CD4-positive, alpha-beta T cell treated with Interleukin-4 for 1 hour (primary cell): ENCODE measurements at places on chromosomes 16 and 17.
A peak's percentile ranks its signal among the peaks of the same experiment; 100 is the strongest.

GRCh38 chr17:43530288-43531081 lies 15.7 kb downstream of the ETV4 start:
- DNase-seq: no peak

DNA sequence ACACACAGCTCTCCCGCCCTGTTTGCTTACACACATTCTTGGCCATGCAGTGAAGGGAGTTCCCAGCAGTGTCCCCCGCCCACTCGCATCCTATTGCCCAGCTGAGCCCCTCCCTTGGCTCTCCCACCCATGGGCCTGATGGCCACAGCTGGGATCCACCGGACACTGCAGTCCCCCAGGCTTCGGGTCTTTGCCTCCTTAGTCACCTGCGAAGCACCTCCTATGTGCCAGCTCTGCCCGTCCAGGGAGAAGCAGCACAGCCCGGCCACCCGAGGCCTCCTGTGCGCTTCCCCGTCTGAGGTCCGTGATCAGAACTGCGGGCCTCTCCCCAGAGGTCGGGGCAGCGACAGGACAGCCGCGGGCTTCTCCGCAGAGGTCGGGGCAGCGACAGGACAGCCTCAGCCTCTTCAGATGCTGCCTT lies 136.9 kb downstream of the BANP start:
- no peak for DNase-seq

GRCh38 chr16:87586201-87586782 lies 16.0 kb upstream of the JPH3 start:
- DNase-seq: no peak

DNA sequence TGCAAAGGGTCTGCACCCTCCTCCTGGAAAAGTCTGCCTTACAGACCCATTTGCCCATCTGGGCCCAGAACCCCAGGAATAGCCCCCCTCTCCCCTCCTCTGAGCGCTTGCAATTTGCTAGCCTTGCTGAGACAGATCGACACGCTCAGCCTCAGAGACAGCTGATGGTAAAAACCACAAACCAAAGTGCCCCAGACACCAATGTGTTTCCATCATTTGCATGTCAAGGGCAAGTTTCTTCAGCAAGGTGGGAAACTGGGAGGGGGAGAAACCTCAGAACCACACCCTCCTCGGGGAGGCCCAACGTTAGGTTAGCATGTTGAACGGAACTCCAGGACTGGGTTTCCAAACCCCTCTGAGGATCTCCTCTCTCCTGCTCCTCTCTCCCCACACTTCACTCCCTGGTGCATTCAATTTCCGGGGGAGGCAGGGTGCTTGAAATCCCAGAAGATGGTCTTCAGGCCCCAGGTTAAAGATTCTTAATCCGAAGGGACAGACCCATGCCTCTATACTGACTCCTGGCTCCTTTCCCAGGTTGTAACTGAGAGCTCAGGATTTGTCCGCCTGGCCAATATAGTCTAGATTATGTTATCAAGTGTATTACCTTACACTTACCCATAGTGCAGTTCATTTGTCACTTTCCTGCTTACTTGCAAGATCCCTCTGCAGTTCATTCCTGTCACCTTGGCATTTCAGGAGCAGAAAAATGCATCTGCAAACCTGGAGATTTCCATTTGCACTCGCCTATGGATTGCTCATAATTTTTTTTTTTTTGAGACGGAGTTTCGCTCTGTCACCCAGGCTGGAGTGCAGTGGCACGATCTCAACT lies 1.3 kb upstream of the CUEDC1 start:
- DNase-seq: peak; percentile 53

DNA sequence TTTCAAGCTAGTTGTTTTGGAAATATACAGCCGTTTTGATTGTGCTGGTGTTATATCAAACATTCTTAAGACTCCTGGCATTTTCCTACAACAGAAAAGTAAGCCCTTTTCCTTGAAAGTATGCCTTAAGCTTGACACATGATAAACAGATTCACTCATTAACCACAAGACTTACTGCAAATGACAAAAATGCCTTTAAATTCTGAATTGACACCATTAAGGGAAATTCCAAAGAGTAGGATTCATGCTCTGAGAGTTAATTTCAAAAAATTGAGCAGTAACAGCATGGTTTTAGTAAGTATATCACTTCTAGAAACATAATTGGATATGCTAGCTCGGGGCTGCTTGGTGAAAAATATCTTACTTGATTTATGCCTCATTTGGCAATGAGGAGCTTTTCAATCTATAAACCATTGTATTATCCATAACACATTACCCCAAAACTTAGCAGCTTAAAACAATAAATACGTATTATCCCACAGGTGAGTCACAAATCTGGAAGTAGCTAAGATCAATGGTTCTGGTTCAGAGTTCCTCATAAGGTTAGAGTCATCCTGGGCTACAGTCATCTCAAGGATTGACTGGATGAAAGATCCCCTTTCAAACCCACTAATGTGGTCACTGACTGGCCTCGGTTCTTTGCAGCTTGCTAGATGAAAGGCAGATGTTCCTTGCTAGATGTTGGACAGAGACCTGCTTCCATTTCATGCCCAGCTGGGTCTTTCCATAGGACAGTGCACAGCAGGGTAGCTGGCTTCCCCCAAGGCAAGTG lies 8.2 kb upstream of the PHAF1 start:
- no peak for DNase-seq

DNA sequence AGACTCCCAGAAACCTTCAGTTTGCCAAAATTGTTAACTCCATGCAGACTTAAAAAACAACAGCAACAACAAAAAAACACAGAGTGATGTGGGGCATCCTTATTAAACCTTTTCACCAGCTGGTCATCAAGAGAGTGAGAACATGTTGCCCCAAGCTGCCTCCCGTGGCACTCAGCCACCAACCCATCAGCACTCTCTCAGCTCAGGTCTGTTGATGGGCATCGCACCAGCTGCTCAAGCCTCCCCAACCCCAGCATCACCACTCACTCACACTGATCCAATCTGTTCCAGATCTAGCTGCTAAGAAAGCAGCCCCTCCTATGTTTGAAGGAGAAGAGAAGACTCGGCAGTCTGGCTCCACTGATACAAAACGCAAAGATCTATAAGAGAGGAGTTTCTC lies 46.8 kb downstream of the SLC39A11 start:
- no peak for DNase-seq

- DNase-seq: peak; percentile 23
These were observed 43.6 kb downstream of the RPA1 start for GRCh38 chr17:1873418-1873817.

DNA sequence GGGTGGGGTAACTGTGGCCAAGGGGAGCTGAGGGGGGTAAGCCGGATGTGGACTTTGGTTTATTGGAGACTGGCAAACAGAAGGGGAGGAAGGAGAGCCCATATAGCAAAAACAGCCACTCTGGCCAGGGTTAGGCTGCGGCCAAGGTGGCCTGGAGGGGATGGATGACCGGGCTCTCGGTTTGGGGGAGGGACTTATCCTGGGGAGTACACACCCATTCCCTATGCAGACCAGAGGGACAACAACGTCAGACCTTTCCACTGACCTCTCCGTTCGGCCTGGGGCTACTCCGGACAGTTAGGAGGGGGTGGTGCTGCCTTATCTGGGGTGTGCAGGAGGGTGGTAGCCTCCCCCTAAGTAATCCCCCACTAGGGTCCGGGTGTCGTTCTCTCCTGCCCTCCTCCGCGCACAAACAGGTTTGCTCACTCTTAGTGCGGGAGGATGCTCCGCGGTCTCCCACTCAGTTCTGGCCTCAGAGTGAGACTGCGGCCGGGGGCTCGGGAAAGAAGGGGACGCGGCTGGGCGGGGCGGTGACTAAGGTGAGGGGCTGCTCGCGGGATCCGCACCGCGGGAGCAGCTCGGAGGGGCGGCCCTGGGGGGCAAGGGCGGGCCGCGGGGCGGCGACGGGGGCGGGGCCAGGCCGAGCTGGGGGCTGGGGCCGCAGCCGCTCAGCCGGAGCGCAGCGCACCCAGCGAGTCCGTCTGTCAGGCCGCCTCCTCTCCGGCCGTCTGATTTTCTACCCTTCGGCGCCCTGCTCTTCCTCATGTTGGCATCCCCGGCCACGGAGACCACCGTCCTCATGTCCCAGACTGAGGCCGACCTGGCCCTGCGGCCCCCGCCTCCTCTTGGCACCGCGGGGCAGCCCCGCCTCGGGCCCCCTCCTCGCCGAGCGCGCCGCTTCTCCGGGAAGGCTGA lies at the start of gene WNK4:
WNK4 (plus strand) TSS at position 675 of the 915 bp plus-strand sequence; CDS start at position 764, 89 bp downstream.
- no peak for DNase-seq

GRCh38 chr16:87582216-87582965 lies 19.9 kb upstream of the JPH3 start:
- DNase-seq: no peak

DNA sequence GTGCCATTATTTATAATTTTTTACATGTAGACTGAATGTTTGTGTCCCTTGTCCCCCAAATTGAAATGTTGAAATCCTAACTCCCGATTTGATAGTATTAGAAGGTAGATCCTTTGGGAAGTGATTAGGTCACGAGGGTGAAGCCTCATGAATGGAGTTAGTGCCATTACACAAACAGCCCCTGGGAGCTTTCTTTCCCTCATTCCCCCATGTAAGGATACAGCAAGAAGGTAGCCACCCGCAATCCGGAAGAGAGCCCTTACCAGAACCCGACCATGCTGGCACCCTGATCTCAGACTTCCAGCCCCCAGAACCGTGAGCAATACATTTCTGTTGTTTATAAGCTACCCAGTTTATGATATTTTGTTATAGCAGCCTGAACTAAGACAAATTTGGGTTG lies 143.2 kb downstream of the NPIPB5 start:
- no peak for DNase-seq

- DNase-seq: no peak
These were observed 400 bp downstream of the HCFC1R1 start for GRCh38 chr16:3023415-3023668.

GRCh38 chr17:58632324-58633314 lies 59.2 kb downstream of the TEX14 start:
- peak; percentile 8 for DNase-seq

DNA sequence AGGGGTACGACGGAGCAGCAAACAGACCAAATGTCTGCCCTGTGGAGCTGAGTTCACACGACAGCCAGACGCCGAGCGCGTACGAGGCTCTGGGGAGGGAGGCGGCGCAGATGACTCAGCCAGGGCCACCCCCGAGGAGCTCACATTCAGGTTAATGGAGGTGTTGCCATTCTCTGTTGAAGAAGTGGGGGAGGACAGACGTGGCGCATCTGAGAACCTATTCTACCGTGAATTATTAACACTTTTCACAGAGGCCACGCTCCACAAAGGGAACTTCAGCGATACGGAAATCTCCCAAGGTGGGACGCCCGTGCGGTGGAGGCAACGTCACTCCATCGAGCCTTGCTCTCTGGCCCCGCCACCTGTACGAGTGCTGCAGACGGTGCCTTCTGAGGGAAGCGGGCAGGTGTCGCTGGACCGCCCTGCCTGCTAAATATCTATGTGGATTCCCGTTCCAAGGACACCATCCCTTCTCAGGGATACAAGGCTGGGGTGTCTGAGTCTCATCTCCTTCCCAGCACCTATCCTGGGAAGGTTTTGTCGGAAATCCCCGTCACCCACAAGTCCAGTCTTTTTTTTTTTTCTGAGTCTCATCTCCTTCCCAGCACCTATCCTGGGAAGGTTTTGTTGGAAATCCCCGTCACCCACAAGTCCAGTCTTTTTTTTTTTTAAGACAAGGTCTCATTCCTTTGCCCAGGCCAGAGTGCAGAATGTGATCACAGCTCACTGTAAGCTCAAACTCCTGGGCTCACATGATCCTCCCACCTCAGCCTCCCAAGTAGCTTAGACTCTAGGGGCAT lies 19.0 kb downstream of the ABR start:
- no peak for DNase-seq

DNA sequence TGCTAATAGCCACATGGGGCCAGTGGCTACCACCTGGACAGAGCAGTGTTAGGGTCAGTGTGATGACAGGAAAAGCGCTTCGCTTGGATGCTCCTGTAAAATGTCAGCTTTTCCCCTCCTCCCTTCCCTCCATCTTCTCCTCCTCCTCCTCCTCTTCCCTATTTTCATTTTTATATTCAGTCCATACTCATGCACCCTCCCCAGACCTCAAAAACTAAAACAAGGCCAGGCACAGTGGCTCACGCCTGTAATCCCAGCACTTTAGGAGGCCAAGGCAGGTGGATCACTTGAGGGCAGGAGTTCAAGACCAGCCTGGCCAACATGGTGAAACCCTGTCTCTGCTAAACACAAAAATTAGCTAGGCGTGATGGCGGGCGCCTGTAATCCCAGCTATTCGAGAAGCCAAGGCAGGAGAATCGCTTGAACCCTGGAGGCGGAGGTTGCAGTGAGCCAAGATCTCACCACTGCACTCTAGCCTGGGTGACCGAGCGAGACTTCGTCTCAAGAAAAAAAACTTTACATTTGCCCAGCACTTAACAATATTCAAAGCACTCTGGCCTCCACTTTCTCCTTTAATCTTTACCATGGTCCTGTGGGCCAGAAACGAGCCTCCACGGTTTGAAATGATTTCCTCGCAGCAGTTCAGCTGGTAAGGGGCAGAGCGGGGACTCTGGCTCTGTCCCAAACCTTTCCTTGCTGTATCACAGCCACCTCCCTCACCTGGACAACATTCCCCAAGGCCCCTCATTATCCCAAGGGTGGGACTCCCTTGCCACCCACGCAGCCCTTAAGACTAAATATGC lies 21.8 kb downstream of the ANKRD40 start:
- no peak for DNase-seq

DNA sequence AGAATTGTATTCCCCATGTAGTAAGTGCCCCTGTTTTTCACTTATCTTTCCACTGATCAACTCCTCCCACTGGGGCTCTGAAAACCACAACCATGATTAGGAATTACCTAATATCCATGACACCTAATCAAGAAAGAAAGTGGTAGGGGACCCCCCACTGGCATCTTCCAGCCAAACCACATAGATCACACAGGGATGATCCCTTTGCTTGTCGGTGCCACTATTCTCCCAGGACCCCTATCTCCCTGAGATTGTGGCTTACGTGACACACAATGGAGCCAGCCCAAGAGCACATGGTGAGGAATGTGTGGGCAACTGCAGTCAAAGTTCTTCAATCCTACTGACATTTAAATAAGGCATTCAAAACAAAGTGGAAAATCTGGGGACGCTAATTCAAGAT lies 17.6 kb upstream of the DNAH9 start:
- no peak for DNase-seq

DNA sequence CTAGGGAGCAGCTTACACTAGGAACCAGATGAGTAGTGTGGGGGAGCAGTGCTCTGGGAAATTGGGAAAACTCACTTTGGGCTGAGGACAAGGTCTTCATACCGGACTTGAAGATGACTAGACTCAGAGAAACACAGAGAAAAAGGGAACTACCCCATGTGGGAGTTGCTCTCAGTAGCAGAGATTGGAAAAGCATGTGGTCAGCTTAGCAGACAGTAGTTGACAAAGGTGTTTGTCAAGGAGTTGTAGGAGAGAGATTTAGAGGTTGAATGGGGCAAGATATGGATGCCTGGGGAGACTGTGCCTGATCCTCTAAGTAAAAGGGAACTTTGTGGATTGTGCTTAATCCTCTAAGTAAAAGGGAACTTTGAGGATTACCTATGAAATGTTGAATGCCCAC lies 194.5 kb upstream of the COX10 start:
- DNase-seq: no peak

DNA sequence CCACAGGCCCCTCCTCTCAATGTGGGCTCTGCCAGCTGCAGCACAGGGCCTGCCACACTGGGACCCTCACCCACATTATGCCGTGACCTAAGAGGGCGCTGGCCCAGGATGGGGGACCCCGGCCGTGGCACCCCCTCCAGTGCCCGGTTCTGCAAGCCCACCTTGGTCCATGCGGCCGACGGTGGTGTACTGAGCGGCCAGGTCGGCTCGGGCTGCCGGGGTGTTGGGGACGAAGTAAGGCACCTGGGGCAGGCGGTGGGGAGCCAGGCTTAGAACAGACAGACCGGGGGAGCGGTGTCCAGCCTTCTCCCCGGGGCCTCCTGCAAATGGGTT lies 6.5 kb downstream of the SGSH start:
- DNase-seq: no peak

GRCh38 chr17:21279582-21279981 lies 4.9 kb upstream of the MAP2K3 start:
- DNase-seq: no peak
